ENCODE measurements at places on chromosomes 7 and 10.

GRCh38 chr7:986766-987751 lies 4.1 kb downstream of the CYP2W1 start:
- no peak for DNase-seq
- H3K4me1 ChIP-seq: no peaks in the 10 kb centered on the region
- no peak overlapping the region for H3K27ac ChIP-seq
- no peaks in the 10 kb centered on the region for H3K36me3 ChIP-seq
- H3K27me3 ChIP-seq: no peaks in the 10 kb centered on the region

- H3K4me1 ChIP-seq: peaks cover 5% of the 10 kb centered on the region
- no peak overlapping the region for H3K27ac ChIP-seq
- H3K27me3 ChIP-seq: no peaks in the 10 kb centered on the region
Observed at GRCh38 chr10:21047511-21047910, 150.4 kb upstream of the NEBL start.

GRCh38 chr7:85730012-85730411 lies 543.2 kb upstream of the SEMA3D start:
- no peak for DNase-seq
- no peaks in the 10 kb centered on the region for H3K27me3 ChIP-seq
- H3K4me3 ChIP-seq: no peak overlapping the region
- H3K27ac ChIP-seq: no peak overlapping the region
- H3K4me1 ChIP-seq: no peaks in the 10 kb centered on the region

DNA sequence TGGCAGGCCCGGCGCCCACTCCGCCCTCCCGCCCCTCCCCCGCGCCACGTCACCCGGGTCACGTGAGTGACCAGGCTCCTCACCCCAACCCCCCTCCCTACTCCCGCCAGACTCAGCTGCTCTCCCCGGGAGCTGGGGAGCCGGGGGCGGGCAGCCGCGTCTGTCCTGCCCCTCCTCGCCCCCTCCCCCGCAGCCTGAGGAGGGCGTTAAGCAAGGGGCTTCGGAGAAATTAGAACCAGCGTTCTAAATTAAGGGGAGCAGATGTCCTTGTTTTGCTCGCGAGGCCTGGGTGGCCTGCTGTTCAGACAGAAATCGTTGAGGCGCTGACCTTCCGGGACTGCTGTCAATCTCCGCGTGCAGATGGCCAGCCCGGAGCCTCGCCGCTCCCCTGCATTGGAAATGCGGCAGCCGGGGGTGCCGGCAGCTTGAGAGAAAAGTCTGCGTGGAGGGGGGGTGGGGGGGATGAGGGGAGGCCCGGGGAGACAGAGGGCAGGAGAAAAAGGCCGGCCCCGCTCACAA lies 102.2 kb upstream of the ZNF438 start:
- peak overlapping the region; percentile 34 for H3K27ac ChIP-seq
- no peaks in the 10 kb centered on the region for H3K27me3 ChIP-seq
- H3K36me3 ChIP-seq: no peaks in the 10 kb centered on the region
- DNase-seq: no peak
- H3K4me3 ChIP-seq: no peak overlapping the region

DNA sequence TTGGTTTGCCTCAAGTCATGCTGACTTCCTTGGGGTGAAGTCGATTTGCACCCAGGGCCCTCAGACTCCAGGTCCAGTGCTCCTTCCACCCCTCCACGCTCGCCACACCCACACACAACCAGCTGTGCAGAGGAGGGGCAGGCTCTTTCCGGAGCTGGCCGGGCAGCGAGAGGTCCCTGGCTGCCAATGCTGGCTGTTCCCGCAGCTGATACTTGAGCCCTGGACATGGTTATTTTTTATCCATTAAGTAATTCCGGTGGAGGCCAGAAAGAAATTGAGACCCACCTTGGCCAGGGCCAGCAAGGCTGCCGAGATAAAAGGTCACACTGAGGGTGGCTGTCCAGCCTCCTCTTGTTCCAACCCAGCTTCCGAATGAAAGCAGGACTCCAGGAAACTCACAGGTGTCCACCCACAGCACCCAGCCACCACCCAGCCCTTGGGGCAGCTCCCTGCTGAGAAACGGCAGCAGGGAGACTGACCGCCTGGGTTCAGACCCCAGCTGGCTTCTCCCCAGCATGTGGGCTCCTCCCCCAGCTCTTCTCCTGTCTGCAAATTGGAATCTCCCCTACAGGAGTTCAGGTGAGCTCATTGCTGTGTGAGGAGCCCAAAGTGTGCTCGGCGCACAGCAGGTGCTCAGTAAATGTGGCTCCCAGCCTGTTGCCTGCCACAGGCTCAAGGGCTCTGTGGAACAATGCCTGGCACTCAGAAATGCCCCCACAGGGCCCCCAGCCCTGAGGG lies 77.8 kb downstream of the PDGFA start:
- no peaks in the 10 kb centered on the region for H3K4me1 ChIP-seq
- H3K36me3 ChIP-seq: no peaks in the 10 kb centered on the region
- H3K27ac ChIP-seq: no peak overlapping the region
- no peak overlapping the region for H3K4me3 ChIP-seq
- H3K27me3 ChIP-seq: no peaks in the 10 kb centered on the region
- DNase-seq: no peak

DNA sequence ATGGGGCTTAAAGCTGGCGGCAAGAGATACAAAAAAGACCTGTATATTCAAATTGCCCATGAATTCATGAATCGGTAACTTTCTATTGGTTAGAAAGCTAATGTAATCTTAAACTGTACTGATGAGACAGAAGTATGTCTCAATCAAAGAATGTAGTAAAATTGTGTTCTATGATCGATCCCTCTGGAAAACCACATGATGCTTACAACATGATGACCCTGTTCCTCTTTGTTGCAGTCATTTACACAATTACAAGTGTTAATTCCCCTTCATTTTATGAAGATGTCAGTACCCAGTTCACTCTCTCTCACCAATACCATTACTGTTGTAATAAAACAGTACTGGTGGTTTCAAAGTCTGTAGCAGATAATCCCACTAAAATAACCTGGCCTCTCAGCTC lies 10.1 kb downstream of the KIF5B start:
- no peak overlapping the region for H3K27ac ChIP-seq
- H3K36me3 ChIP-seq: peaks cover 76% of the 10 kb centered on the region
- H3K27me3 ChIP-seq: no peaks in the 10 kb centered on the region
- no peak for DNase-seq

- no peaks in the 10 kb centered on the region for H3K36me3 ChIP-seq
- peaks cover 11% of the 10 kb centered on the region for H3K27me3 ChIP-seq
- DNase-seq: no peak
- no peak overlapping the region for H3K27ac ChIP-seq
- no peaks in the 10 kb centered on the region for H3K4me1 ChIP-seq
Observed at GRCh38 chr10:80769700-80770160, 232.0 kb downstream of the SH2D4B start.

- H3K27ac ChIP-seq: no peak overlapping the region
- peaks cover 78% of the 10 kb centered on the region for H3K36me3 ChIP-seq
- H3K4me3 ChIP-seq: no peak overlapping the region
- DNase-seq: no peak
- no peaks in the 10 kb centered on the region for H3K27me3 ChIP-seq
Observed at GRCh38 chr10:33243703-33244102, 90.8 kb downstream of the NRP1 start.

DNA sequence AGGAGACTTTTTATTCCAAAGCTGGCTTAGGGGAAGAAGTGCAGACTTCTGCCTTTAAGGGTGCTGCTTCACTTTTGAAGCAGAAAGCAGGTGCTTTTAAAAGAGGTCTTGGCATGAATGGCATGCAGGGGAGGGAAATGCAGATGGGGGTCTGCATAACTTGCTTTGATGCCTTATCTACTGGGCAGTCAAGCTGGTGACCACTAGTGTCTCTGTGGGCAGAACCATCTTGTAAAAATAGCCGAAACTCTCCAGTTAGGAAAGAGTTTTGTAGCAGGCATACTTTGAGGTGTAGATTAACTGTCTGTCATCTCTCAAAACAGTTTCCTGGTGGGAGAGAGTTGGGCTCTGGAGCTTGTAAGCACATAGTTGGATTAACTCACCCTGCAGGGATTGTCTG lies 9.9 kb upstream of the CTNNA3 start:
- H3K27me3 ChIP-seq: peaks cover 2% of the 10 kb centered on the region
- no peaks in the 10 kb centered on the region for H3K36me3 ChIP-seq
- H3K4me1 ChIP-seq: no peaks in the 10 kb centered on the region
- H3K4me3 ChIP-seq: no peak overlapping the region
- no peak for DNase-seq
- H3K27ac ChIP-seq: no peak overlapping the region

- peaks cover 30% of the 10 kb centered on the region for H3K4me1 ChIP-seq
- no peaks in the 10 kb centered on the region for H3K27me3 ChIP-seq
- H3K4me3 ChIP-seq: no peak overlapping the region
- DNase-seq: no peak
Observed at GRCh38 chr10:79322616-79323543, 24.4 kb upstream of the PPIF start.

DNA sequence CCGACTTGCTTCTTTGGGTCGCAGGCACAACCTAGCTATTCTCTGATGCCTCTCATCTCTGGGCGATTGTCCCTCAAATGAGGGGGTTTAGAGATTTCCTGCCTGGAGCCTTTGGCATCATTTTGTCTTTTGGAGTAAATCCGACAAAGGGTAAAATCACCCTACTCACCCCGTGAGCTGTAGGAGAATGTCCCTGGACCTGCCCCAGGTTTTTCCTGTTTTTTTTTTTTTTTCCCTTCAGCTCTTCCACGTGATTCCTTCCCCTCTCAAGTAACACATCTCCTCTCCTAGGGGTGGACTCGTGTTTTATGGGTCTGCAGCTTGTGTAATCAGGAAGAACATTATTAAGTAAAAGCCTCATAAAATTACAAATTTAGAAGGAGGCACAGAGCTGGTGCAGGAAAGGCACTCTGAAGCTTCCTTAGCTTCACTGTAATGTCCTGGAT lies 128.4 kb upstream of the ZNF746 start:
- peaks cover 9% of the 10 kb centered on the region for H3K36me3 ChIP-seq
- no peak for DNase-seq
- H3K27ac ChIP-seq: no peak overlapping the region
- no peak overlapping the region for H3K4me3 ChIP-seq
- peaks cover 5% of the 10 kb centered on the region for H3K4me1 ChIP-seq
- H3K27me3 ChIP-seq: peaks cover 6% of the 10 kb centered on the region

DNA sequence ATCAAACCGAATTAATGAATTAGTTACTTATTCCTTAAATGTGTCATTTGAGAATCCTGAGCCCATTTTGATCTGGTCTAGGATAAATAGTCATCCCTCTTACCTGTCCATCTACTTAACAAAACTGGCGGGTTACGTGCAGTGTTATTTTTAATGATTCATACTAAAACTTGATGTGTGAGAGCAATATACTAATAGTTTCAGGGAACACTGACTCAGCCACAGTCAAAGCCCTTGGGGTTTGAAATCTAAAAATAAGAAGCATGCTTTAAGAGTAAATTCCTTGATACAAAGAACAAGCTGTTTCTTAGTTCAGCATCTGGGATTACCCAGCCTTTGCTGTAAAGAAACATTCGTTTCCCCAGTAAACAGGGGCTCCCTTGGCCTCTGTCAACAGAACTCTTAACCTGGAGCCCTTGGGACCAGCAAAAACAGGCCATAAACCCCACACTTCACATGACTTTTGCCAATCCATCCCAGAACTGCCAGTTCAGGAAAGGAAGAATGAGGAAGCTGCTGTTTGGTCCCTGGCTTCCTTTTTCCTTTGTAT lies 370.6 kb upstream of the IGFBP3 start:
- H3K27me3 ChIP-seq: no peaks in the 10 kb centered on the region
- H3K36me3 ChIP-seq: no peaks in the 10 kb centered on the region
- H3K4me3 ChIP-seq: no peak overlapping the region
- H3K4me1 ChIP-seq: peaks cover 24% of the 10 kb centered on the region
- peak overlapping the region; percentile 85 for H3K27ac ChIP-seq
- no peak for DNase-seq

GRCh38 chr10:95425592-95426465 lies 135.0 kb upstream of the PDLIM1 start:
- H3K4me1 ChIP-seq: peaks cover 8% of the 10 kb centered on the region
- no peak for DNase-seq
- no peaks in the 10 kb centered on the region for H3K36me3 ChIP-seq
- H3K4me3 ChIP-seq: no peak overlapping the region
- H3K27me3 ChIP-seq: no peaks in the 10 kb centered on the region
- H3K27ac ChIP-seq: no peak overlapping the region

- no peaks in the 10 kb centered on the region for H3K36me3 ChIP-seq
- H3K27me3 ChIP-seq: no peaks in the 10 kb centered on the region
- H3K4me3 ChIP-seq: no peak overlapping the region
- H3K4me1 ChIP-seq: peaks cover 7% of the 10 kb centered on the region
- H3K27ac ChIP-seq: no peak overlapping the region
- no peak for DNase-seq
Observed at GRCh38 chr7:50957431-50957830, 174.7 kb upstream of the GRB10 start.

- H3K27me3 ChIP-seq: no peaks in the 10 kb centered on the region
- no peak overlapping the region for H3K27ac ChIP-seq
- DNase-seq: no peak
- H3K4me1 ChIP-seq: peaks cover 1% of the 10 kb centered on the region
- no peaks in the 10 kb centered on the region for H3K36me3 ChIP-seq
Observed at GRCh38 chr7:148944935-148945934, 61.1 kb upstream of the EZH2 start.

GRCh38 chr10:43665054-43665453 lies 16.4 kb upstream of the ZNF32 start:
- no peak for DNase-seq
- H3K4me1 ChIP-seq: no peaks in the 10 kb centered on the region
- H3K27me3 ChIP-seq: no peaks in the 10 kb centered on the region
- no peak overlapping the region for H3K27ac ChIP-seq

DNA sequence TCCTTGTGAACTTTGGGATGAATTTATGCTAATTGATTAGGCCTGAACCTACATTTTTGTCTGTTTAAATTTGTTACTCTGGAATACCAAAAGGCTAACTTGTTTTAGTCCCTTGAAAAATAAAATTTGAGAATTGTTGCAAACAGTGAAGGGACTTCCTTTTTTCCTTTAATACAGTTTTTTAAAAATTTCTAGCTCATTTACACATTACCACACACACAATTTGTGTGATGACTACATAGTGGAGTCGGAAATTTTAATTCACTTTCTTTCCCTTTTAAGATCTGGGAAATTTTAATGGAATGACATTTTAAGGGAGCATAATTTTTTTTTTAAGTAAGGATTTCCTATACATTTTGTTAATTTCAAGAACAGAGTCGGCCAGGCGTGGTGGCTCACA lies 8.6 kb upstream of the TMEM236 start:
- H3K4me1 ChIP-seq: no peaks in the 10 kb centered on the region
- H3K27ac ChIP-seq: no peak overlapping the region
- no peak for DNase-seq
- H3K36me3 ChIP-seq: no peaks in the 10 kb centered on the region

- H3K36me3 ChIP-seq: no peaks in the 10 kb centered on the region
- no peak overlapping the region for H3K27ac ChIP-seq
- no peak overlapping the region for H3K4me3 ChIP-seq
- no peaks in the 10 kb centered on the region for H3K4me1 ChIP-seq
- no peaks in the 10 kb centered on the region for H3K27me3 ChIP-seq
Observed at GRCh38 chr7:83798489-83798888, 149.6 kb upstream of the SEMA3E start.

GRCh38 chr10:86585037-86585929 lies 63.7 kb upstream of the WAPL start:
- H3K27ac ChIP-seq: no peak overlapping the region
- H3K27me3 ChIP-seq: no peaks in the 10 kb centered on the region
- DNase-seq: no peak
- H3K36me3 ChIP-seq: no peaks in the 10 kb centered on the region

GRCh38 chr7:68304536-68304935 lies 1293.7 kb upstream of the AUTS2 start:
- no peaks in the 10 kb centered on the region for H3K4me1 ChIP-seq
- H3K36me3 ChIP-seq: no peaks in the 10 kb centered on the region
- H3K4me3 ChIP-seq: no peak overlapping the region

- no peaks in the 10 kb centered on the region for H3K27me3 ChIP-seq
- no peak for DNase-seq
- H3K27ac ChIP-seq: peak within 1 kb of the TSS; percentile 86
- peaks cover 7% of the 10 kb centered on the region for H3K4me1 ChIP-seq
- H3K4me3 ChIP-seq: peak within 1 kb of the TSS; percentile 92
Observed at GRCh38 chr7:73557397-73558257, at the start of gene BCL7B. TSS of gene BCL7B (minus strand) at chr7:73557690. CDS start at chr7:73557578, 112 bp downstream.
